CD4-positive, CD25-positive, alpha-beta regulatory T cell (primary cell): ENCODE measurements at places on chromosomes 7 and 10.
A peak's percentile ranks its signal among the peaks of the same experiment; 100 is the strongest.

DNA sequence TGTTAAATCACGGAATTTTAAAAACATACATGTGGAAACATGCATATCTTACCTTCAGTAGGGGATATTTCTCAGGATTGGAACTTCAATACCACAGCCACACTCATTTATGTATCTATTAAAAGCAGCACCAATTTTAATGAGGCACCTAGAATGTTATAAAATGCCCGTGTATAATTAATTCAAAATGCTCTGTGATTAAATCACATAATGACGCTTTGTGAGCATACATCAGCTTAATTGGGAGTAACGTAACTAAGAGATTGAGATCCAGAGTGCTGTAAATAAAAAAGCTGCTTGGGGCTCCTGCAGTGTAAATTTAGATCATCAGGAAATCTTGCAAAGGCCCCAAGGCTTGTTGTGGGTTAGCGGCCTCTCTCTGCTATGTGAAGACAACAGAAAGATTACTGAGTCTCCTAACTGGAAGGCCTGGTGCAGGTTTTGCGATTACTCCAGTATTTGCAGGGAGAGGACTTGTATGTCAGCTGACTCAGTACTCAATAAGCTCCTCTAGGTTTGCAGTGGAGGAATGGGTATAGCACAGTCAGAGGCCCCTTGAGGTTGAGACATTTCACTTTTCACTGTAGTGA is 195.5 kb upstream of the PHYHIPL start:
- no peak for DNase-seq

- no peak for DNase-seq
Observed at GRCh38 chr10:67119651-67120050, 193.8 kb downstream of the LRRTM3 start.

DNA sequence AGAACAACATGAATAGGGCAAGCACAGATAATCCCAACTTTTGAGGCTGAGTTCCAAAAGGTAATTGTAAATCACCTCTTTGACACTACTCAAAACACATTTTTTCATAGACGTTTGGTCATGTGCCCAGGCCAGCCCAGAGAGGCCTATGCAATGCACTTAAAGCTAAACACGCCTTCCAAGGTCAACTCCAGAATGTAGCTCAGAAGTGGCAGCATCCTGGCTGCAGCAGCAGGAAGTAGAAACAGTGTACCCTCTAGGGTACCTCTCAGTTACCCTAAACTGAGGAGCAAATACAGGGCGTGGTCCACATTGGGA is 58.7 kb downstream of the OSBPL3 start:
- DNase-seq = no peak

DNA sequence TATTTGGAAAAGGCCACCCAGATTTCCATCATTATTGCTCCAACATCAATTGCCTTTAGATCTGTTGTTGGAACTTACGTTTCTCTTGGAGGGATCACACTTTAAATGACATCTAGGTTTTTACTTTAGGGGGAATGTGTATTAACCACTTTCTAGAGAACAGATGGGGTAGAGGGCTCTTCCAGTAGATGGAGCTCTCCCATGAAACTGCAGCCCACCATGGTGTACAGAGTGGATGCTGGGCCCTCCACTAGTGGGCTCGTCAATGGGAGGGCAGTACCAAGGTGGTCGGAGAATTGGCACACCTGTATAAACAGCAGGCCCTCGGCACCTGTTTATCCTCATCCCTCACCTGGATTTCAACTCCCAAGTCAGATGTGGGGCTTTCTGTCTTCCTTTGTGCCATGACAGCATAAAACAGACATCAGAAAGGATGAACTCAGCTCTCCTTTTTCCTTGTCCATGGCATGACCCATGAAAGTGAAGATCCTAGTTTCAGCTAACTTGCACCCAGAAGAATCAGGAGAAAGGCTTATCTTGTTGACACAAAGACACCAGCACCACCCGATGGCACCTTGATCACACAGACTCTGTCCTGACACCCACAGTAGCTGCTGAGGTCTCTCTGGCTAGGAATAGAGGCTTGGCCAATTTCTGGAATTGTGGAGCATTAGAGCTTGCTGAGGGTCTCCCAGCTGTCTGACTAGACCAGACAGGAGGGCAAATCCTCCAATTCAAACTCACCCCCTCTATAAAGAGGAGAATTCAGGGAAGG is 150.5 kb downstream of the CYP26A1 start:
- peak; percentile 7 for DNase-seq

- no peak for DNase-seq
Observed at GRCh38 chr7:155829796-155830470, 17.7 kb upstream of the SHH start.

- DNase-seq = no peak
Observed at GRCh38 chr7:131829947-131830558, 273.6 kb upstream of the PODXL start.

GRCh38 chr10:112584276-112584675 is 137.3 kb downstream of the VTI1A start:
- DNase-seq = no peak

GRCh38 chr7:141238596-141239243 is 164.9 kb downstream of the TMEM178B start:
- no peak for DNase-seq

- DNase-seq = peak; percentile 71
Observed at GRCh38 chr7:93148144-93148543, at the start of gene SAMD9L. Gene SAMD9L, minus strand, starts transcription at chr7:93148385. Its CDS starts 12,414 bp downstream, at chr7:93135971.

- DNase-seq = no peak
Observed at GRCh38 chr7:12979181-12979580, 291.7 kb downstream of the ARL4A start.

DNA sequence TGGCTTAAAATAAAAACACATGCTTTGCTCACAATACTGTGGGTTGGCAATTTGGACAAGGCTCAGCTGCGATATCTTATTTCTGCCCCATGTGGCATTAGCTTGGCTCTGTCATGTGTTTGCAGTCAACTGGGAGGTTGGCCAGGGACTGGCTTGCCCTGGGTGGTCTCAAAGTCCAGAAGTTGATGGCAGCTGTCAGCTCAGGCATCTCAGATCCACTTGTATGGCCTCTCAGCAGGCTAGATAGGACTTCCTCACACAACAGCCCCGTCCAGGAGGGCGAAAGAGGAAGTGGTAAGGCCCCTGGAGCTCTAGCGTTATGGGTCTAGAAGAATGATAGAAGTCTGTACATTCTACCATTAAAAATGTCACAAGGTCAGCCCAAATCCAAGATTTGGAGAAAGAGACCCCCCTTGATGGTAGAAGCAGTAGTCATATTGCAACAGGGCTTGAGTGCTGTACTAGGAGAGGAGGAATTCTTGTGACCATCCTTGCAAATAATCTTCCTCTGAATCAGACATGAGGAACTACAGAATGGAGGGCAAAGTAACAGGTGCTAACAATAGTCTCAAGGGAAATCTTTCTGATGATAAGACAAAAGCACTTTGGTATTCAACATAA is 166.2 kb downstream of the FAM107B start:
- no peak for DNase-seq

DNA sequence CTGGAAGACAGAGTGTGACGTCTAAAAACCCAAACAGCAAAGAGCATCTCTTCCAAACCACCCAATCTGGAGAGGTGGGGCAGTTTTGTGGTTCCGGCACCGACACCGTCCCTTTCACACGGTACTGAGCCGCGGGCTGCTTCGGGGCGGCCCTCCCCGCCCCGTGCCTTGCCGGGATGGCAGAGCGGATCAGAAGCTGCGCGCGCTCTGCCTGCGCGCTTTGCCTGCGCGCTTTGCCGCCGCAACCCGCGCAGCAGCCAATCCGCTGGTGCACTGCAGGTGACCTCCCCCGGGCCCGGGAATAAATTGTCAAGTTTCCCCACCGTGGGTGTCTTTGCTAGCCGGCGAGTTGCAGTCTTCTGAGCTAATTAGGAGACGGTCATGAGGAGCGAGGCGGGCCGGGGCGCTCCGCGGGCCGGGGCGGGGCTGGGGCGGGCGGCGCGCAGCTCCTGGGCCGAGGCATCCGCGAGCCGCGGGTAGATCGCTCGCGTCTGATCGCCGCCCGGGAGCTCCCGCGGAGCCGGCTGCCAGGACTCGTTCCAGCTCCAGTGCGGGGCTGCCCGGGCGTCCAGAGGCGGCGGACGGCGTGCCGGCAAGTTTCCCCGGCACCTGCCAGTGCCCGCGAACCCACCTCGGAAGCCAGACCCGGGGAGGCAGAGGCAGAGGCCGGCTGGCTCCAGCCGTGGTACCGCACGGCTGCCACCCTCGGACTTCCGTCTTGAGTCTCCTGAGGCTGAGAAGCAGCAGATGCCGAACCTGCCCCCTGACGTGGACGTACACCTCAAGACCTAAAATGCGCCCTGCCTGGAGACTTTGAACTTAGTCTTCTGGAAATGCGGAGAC is 536.0 kb upstream of the GALNT17 start:
- no peak for DNase-seq

DNA sequence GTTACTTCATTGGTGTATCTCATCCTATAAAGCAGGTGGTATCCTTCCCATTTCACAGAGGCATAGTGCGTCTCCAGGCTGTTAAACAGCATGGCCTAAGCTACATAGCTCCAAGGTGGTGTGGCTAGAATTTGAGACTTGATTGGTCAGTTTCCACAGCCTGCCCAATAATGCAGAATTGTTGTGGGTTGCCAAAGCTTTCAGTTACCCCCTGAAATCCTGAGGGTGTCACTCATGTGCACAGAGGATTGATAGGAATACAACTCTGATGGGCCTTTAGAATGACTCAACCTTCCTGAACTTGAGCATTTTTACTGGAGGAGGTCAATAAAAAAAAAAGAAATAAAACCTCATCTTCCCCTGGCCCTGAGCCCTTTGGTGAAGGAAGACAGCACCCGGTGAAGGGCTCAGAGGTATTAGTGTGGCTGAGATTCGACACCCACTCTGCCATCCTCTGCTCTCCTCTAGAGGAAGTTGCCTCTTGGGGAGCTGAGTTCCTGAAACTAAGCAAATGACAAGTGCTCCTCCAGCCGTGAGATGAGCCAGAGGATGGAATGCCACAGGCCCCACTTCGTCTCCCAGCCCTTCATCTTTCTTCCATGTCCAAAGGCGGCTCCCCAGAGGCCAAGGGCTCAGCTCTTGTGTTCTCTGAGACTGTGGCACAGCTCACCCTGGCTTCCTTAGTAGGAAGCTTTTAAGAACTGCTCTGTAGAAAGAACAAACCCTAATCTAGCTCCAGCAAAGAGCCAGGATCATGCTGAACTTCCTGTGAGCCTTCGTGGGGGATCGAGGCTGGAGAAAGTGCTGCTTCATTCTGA is 1.0 kb downstream of the ACSL5 start:
- peak; percentile 68 for DNase-seq

GRCh38 chr7:68689087-68689433 is 909.2 kb upstream of the AUTS2 start:
- DNase-seq = no peak

- no peak for DNase-seq
Observed at GRCh38 chr10:22477334-22478287, 132.3 kb downstream of the SPAG6 start.

DNA sequence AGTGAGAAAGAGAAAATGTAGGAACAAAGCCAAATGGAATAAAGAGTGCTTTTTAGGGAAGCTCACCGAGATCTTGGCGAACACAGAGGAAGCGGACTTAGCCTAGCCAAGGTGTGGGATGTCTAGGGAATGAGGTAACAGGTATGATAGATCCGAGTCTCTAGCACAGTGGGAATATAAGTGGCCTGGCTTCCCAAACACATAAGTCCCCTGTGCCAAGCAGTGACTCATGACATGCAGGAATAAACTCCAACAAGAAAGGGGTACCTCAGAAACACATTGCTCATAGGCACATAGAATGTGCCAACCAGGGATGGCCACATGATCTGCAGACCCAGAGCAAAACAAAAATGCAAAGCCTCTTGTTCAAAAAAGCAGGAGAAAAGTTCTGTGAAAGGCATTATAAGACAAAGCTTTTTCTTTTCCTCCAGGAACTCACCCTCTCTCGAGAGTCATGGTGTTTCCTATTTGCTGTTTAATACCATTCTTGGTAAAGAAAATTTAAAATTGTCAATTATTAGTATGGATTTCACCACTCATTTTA is 542.5 kb downstream of the GATA3 start:
- DNase-seq = no peak

- DNase-seq = no peak
Observed at GRCh38 chr7:135844903-135845302, 96.3 kb upstream of the FAM180A start.
